IMR-90 (cell line): ENCODE measurements at places on chromosomes 1 and 21. TPM values are rescaled to one million over a fixed set of nuclear protein-coding genes. Genes with fewer than 3 reads are reported as not detected.

Gene ITGB2
- not detected in 2 replicates for total RNA-seq

DNA sequence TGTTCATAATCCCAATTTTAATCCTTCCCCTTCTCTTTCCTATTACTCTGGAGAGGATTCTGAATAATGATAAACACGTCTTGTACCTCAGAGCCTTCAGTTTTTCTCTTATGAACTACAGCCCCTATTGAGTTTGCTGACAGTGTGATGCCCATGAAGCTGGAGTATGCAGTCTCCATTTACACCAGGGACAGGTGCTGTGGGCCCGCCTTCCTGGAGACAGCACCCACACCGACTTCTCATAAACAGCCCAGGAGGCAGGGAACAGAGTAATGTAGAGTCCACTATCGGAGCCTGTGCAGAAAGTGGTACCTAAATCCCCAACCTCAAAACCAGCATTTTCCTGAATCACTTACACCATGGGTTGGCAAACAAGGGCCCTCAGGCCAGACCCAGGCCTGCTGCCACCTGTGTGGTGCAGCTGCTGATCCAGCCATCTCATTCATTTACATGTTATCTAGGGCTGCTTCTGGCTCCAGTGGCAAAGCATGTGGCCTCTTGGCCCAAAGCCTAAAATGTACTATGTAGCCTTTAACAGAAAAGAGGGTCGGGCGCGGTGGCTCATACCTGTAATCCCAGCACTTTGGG, 95.1 kb upstream of the KRTAP19-8 start:
- no peak overlapping the region for H3K4me3 ChIP-seq
- H3K4me1 ChIP-seq, result no peaks in the 10 kb centered on the region
- DNase-seq, result no peak
- H3K27me3 ChIP-seq, result no peaks in the 10 kb centered on the region
- no peaks in the 10 kb centered on the region for H3K36me3 ChIP-seq

DNA sequence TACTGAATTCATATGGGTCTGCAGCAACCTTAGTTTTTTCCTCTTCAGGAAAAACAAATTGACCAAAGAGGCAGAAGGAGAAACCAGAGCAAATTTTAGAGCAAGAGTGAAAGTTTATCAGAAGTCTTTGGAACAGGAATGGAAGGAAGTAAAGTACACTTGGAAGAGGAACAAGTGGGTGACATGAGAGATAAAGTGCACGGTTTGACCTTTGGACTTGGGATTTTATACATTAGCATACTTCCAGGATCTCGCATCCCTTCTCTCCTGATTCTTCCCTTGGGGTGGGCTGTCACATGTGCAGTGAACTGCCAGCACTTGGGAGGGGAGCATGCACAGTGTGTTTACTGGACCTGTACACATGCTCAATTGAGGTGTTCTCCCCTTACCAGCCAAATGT, 754.8 kb upstream of the ADAMTS5 start:
- no peak overlapping the region for H3K27ac ChIP-seq
- H3K4me1 ChIP-seq, result peaks cover 4% of the 10 kb centered on the region
- H3K36me3 ChIP-seq, result no peaks in the 10 kb centered on the region
- DNase-seq, result no peak
- H3K4me3 ChIP-seq, result no peak overlapping the region
- H3K27me3 ChIP-seq, result no peaks in the 10 kb centered on the region

DNA sequence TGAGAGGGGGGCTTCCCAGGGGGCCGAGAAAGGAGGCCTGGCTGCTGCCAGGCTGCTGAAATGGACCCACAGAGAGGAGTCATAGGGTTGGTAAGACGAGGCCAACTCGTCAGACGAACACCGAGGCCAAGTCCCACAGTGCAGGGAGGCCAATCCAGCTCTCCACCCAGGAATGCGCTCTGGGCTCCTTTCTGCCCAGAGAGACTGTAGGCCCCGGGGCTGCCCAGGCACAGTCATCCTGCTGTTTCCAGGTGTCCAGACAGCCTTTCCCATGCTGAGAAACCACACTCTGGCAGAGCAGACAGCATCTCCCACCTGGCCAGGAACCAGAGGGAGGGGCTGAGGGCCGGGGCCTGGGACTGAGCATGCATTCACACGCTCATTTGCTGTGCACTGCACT, 26.7 kb upstream of the RSPO1 start:
- H3K27me3 ChIP-seq, result peaks cover 40% of the 10 kb centered on the region
- no peak overlapping the region for H3K4me3 ChIP-seq
- H3K36me3 ChIP-seq, result no peaks in the 10 kb centered on the region
- no peak overlapping the region for H3K27ac ChIP-seq
- no peaks in the 10 kb centered on the region for H3K4me1 ChIP-seq

DNA sequence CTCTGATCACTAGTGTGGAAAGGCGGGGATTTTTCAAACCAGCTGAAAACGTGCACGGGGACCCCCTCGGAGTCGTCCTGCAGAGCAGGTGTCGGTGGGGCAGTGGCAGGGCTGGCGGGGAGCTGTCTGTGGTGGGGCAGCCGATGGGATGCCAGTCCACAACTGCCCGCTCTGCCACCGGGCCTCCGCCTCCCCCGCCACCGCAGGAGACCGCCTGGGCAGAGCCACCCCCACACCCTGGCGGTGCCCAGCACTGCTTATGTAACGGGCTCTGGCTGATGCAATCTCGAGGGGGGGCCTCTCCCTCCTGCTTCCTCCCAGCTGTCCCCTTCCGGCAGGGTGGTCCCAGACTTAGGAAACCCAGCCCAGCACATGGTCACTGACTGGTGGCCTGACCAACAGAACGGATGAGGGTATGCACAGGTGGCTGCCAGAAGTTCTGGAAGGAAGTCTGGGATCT, 9.3 kb downstream of the CHD5 start:
- peaks cover 28% of the 10 kb centered on the region; the same call in 1 of the 2 replicates for H3K27me3 ChIP-seq
- no peaks in the 10 kb centered on the region for H3K36me3 ChIP-seq
- H3K4me3 ChIP-seq, result no peak overlapping the region
- DNase-seq, result no peak
- no peaks in the 10 kb centered on the region for H3K4me1 ChIP-seq
- no peak overlapping the region for H3K27ac ChIP-seq

Gene AMY2B
- total RNA-seq, result 0.72 and 1.1 TPM in 2 replicates

Gene SLAMF1
- not detected in 2 replicates for total RNA-seq
